Right hindlimb (tissue), 1 donor: ENCODE measurements at places on chromosomes 6 and 20.

GRCh38 chr20:19945732-19946670 is 71.2 kb upstream of the NAA20 start:
- no peak for DNase-seq

- no peak for DNase-seq
Observed at GRCh38 chr6:102474041-102474807, 1080.7 kb downstream of the GRIK2 start.

DNA sequence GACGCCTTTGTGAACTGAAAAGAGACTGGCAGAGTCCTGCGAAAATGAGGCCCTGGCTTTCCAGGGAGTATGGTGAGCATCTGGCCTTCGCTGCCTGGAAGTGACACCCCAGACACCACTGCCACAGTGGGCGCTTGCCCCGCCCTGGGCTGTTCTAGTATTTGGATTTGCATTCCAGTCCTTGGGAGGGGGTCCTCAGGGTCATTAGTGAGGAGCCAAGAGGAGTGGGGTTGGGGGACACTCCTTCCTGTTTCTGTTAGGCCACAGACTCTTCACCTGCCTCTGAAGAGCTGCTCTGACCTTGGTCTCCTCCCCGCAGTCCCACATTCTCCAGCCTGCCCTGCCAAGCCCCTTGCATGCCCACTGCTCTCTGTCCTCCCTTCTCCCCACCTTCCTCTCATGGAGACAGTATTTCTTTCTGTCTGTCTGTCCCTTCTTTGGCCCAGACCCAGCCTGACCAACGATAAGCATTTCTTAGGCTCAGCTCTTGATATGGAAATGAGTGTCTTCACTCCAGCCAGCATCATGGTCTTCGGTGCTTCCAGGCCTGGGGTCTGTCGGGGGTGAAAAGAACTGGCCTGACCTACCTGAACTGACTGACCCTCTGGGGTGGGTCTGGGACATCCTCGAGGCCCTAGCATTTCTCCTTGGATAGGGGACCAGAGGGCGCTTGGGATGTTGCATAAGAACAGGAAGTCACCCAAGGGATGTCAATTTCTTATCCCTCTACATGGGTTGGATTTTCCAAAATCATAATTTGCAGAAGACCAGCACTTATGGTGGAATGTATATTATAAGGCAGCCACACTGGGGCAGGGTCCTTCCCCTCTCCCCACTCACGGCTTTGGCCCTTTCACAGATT is 19.4 kb downstream of the SLC9A8 start:
- no peak for DNase-seq

DNA sequence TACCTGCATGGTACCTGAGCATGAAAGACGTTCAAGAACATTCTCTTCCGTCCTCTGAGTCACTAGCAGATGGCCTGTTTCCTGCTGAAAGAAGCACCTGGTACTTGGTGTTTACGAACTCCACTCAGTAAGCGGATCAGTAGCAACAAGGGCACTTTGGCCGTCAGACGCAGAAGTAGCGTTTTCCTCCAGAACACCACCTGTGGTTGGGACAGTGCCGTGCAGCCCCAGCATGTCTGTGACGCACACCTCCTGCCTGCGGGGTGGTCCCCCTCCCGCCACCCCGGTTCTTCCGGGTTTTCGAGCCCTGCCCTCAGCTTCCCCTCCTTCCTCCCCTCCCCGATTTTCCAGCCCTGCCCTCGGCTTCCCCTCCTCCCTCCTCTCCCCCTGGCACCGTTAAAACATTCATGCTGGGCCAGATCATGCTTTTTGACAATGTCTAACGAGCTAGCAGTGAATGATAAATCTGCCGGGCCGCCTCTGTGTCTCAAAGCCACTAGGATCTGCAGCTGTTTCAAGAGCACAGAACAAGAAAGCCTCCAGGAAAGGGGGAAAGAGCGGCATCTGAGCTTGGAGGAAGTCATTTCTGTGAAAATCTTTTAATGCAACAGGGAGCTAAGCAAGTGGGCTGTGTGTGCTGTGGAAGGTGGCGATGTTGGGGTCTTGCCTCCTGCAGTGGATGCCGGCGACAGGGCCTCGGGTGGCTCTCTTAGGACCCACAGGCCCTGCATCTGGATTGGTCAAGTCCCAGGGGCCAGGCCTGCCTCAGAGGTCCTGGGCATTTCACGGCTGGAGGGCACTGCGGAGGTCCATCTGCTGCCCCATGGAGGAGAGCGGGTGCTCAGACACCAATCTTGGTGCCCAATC is 207.9 kb downstream of the ERMARD start:
- peak; percentile 62 for DNase-seq

- peak; percentile 79 for DNase-seq
Observed at GRCh38 chr6:17987697-17988421, 424 bp upstream of the KIF13A start.

DNA sequence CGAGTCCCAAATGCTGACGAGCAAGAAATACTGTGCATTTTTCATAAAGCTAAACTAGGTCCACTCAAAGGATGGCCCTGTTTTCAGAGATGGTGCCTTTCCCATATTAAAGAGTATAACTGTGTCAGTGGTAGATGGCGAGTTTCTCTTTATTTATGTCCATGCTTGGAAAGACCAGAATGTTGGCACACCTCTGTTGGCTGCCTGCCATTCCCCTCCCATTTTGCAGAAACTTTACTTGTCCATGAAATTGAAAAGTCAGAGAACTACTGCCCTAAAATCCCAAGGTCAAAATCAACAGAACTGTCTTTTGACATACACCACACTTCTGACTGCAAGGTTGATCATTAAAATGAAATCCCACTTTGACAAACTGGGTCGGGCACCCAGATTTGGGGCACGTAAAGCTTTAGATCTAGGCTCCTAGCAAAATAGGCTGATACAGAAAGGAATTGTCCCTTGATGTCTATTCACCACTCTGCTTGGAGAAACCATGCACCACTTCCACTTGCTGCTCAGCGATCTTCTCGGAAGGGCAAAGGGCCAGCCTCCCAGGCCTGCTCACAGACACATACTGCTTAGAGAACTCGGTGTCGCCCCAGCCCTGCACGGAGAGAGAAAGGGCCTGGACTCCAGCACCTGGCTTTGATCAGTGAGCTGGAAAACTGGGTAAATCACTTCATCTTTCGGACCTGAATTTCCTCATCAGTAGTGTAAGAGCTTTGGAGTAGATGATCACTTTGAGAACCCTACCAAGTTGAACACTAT is 130.0 kb downstream of the AGPAT4 start:
- no peak for DNase-seq

DNA sequence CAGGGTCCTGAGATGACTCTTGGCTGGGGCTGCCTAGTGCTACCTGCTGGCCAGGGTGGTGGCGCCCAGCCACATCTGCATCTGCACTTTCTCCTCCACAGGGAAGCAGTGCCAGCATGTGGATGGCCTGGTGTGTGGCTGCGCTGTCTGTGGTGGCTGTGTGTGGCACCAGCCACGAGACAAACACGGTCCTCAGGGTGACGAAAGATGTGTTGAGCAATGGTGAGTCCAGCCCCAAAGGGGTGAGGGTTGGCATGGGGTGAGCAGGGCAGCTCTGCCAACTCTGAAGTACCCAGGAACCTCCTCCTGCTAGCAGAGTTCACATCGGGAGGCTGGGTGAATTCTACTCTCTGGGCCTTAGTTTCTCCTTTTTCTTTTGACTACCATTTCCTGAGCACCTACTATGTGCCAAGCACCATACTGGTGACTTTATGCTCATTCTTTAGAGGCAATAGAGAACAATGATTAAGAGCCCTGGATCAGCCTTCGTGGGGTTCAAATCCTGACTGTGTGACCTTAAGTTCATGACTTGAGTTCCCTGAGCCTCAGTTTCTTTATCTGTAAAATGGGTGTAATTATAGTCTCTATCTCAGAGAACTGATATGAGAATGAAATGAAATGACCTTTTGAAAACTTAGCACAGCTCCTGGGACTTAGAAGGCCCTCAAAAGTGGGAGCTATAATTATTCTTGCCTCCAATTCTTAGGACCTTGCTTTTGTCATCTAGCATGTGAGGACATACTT is 2.1 kb downstream of the BPIFB4 start:
- no peak for DNase-seq
